Brain (organoid and tissue), 16 donors: ENCODE measurements at places on chromosomes 4 and X.

DNA sequence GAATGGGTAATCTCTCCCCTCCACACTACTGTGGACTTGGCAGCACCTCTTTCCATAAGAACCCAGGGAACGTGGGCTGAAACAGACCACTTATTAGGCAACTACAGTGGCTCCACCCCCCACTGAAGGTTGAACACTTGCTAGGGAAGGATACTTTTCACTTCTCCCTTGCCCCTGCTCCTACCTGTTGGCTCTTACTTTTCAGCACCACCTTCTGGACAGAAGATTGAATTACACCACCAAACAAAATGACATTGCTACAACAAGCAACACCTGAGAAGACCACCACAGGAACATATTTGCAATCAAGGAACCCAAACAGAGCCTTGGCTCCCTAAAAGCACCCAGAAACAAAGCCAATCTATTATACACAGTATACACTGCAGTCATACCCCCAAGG lies 132.1 kb upstream of the CXCL13 start:
- DNase-seq = no peak

- DNase-seq = no peak
These were observed 16.9 kb upstream of the TMEM271 start for GRCh38 chr4:592825-593520.

- no peak for DNase-seq
These were observed 243.3 kb downstream of the CBR4 start for GRCh38 chr4:168766604-168767316.

- peak; percentile 83 for DNase-seq
These were observed 2.3 kb downstream of the ZNF827 start for GRCh38 chr4:145936142-145936996.

- no peak for DNase-seq
These were observed 20.2 kb downstream of the PIGG start for GRCh38 chr4:519203-519651.

DNA sequence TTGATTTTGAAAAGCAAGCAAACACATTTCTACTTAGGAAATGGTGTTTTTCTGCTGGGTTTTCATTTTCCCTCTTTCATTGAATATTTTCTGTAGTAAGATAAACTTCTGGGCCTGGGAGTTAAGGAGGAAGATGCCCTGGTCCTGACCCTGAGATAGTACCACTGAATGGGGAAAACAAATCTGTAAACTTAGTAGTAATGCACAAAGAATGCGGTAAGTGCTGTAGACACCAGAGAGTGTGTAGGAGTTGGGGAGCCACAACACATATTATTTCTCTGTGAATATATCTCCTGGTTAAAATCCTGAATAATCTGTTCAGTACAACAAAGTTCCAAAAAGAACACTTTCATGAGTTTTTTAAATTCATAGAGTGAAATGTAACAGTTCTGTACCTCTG lies 178.3 kb downstream of the MAPK10 start:
- no peak for DNase-seq

GRCh38 chrX:19017271-19017670 lies 33.4 kb upstream of the PHKA2 start:
- peak; percentile 21 for DNase-seq

GRCh38 chrX:30414144-30414543 lies 105.0 kb upstream of the NR0B1 start:
- no peak for DNase-seq
